Vagina (tissue), 2 donors: ENCODE measurements at places on chromosomes 13 and 19. TPM values are rescaled to one million over a fixed set of nuclear protein-coding genes. Genes with fewer than 3 reads are reported as not detected.

DNA sequence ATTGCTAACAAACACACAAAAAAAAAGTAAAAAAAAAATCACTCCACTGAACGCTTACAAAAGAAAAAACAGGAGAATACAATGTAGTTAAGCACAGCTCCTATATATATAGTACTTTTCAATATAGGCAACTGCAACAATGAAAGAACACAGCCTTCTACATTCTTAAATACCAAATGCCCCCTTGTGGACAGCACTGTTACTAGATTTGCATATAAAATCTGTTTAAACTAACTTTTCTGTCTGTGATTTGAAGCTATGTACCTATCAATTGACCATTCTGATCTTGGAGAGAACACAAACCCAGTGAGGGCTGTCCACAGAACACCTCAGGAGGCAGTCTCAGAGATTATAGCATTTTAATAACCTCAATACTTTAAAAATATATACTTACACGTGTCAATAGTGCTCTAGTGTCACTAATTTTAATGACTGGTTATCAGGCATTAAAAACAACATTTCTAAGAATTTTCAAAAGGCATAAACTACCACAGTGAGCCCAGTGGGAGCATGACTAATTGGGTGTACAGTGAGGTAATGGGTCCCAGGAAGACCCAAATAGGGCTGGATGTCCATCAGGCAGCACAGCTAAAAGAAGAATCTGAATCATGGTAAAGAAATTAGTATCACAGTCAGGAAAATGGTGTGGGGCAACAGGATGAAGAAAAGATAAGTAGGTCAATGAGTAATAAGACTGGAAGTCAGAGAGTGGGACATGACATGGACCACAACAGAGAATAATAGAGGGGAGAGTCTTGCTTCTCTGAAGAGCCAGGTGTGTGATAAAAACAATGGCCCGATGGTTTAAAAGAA lies 22.2 kb downstream of the CCDC169 start:
- no peak overlapping the region for H3K4me3 ChIP-seq
- H3K27ac ChIP-seq = no peak overlapping the region
- no peaks in the 10 kb centered on the region for H3K36me3 ChIP-seq
- no peak for DNase-seq

Gene LHB
- total RNA-seq = not detected

DNA sequence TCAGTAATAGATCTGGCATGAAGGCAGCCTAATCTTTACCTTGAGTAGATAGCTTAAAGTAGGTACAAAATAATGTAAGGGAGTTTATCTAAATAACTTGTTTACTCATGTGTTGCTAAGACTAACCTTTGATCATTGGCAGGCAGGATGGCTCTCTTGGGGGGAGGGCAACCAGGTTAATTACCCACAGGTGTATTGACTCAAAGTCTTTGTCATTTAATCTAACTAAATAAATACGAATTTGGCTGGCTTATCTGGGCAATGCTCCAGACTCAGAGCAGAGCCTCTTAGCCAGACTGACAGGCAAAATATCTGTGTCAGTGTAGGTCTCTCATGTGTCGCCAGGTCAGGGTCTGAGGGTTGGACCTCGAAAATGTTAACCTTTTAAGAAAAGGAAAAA lies 283.4 kb upstream of the KLHL1 start:
- no peaks in the 10 kb centered on the region for H3K36me3 ChIP-seq
- H3K4me1 ChIP-seq = no peaks in the 10 kb centered on the region
- no peak for DNase-seq

DNA sequence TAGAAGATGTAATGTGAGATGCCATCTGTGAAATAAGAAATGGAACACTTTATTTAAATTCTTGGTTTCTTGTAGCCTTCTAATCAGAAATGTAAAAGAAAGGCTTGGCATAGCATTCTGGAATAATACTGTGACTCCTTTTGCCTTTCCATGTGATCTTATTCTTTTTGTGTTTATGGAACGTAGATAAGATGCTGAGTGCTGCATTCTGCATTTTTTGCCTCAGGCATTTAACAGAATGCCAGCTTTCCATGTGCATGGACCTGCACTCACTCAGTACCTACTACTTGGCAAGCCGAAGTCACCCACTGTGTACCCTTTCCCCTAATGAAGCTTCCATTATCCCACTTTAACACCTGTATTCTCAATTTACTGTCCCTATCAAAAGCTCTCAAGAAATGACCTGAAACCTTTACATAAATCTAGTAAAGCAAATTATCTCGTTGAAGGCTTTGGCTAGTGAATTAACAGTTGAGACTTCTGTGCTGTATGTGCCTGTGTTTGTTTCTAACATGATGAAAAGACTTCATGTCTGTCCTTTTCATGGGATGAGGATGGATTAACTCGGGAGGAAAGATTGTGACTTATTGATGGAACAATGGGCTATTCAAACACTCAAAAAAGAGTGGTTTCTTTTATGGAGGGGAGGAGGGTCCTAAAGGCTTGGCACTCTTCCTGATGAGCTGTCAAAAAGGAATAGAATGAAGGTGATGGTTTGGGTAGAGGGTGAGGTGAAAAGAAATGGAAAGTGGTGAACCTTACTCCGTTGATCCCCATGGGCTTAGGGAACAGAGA lies 44.7 kb upstream of the FRY start:
- H3K36me3 ChIP-seq = no peaks in the 10 kb centered on the region
- H3K4me1 ChIP-seq = no peaks in the 10 kb centered on the region
- H3K27ac ChIP-seq = no peak overlapping the region
- no peaks in the 10 kb centered on the region for H3K27me3 ChIP-seq
- no peak overlapping the region for H3K4me3 ChIP-seq

GRCh38 chr13:29457299-29457698 lies 138.2 kb downstream of the SLC7A1 start:
- H3K27ac ChIP-seq = no peak overlapping the region
- H3K36me3 ChIP-seq = no peaks in the 10 kb centered on the region

GRCh38 chr13:66577358-66577757 lies 652.8 kb downstream of the PCDH9 start:
- no peak for DNase-seq
- H3K36me3 ChIP-seq = no peaks in the 10 kb centered on the region
- no peaks in the 10 kb centered on the region for H3K27me3 ChIP-seq
- H3K27ac ChIP-seq = no peak overlapping the region

GRCh38 chr13:94400874-94401273 lies 78.6 kb downstream of the DCT start:
- no peak overlapping the region for H3K27ac ChIP-seq
- no peaks in the 10 kb centered on the region for H3K4me1 ChIP-seq
- no peaks in the 10 kb centered on the region for H3K36me3 ChIP-seq
- no peak for DNase-seq
- no peak overlapping the region for H3K4me3 ChIP-seq
- H3K27me3 ChIP-seq = no peaks in the 10 kb centered on the region

GRCh38 chr13:30235216-30235615 lies 72.1 kb downstream of the KATNAL1 start:
- H3K4me3 ChIP-seq = no peak overlapping the region
- no peak for DNase-seq
- H3K4me1 ChIP-seq = no peaks in the 10 kb centered on the region
- H3K27ac ChIP-seq = no peak overlapping the region
- H3K27me3 ChIP-seq = no peaks in the 10 kb centered on the region

DNA sequence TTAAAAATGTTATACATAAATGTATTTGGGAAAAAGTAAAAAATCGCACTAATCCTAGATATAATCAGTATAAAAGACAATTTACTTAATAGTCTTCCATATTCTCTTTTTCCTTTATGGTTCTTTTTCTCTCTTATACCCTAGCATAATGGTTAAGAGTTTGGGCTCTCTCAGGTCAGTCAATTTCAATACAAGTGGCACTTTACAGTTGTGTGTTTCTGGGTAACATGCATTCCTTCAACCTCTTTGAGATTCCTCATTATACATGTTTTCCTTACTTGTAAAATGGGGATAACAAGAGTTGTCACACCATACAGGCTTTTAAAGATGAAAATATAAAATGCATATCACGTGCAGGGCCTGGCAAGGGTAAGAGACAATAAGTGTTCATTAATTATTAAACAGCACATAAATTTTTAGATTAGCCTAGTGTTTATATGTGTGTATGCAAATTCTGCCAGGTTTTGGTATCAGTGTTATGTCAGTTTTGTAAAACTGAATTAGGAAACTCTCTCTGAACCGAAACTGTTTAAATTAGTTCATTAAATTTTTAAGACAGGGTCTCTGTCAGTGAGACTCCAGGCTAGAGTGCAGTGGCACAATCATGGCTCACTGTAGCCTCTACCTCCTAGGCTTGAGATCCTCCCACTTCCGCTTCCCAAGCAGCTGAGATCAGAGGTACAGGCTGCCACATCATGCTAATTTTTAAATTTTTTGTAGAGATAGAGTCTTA lies 49.8 kb downstream of the ELF1 start:
- H3K36me3 ChIP-seq = no peaks in the 10 kb centered on the region
- peaks cover 95% of the 10 kb centered on the region for H3K4me1 ChIP-seq
- H3K4me3 ChIP-seq = no peak overlapping the region
- DNase-seq = no peak

Gene UCHL3
- total RNA-seq = 5.6 TPM

DNA sequence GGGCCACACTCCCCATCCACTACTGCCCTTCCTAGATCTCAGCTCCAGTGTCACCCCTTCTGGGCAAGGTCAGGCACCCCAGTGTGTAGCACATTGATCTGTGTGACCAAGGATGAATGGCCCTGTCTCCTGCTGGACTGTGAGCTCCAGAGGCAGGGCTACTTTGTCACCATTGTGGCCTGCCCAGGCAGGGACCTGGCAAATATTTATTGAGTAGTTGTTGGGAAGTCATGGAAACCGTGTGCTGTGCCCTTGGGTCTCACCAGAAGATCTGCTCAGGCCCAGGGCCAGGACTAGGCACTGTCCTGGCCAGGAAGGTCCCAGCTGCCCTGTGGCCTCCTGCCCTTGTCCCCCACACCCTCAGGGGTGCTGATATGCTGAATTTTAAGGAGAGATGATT lies 10.5 kb downstream of the NACC1 start:
- no peak overlapping the region for H3K4me3 ChIP-seq
- no peaks in the 10 kb centered on the region for H3K4me1 ChIP-seq
- DNase-seq = no peak
- no peaks in the 10 kb centered on the region for H3K27me3 ChIP-seq
- H3K36me3 ChIP-seq = no peaks in the 10 kb centered on the region

- H3K4me1 ChIP-seq = peaks cover 11% of the 10 kb centered on the region
- H3K4me3 ChIP-seq = peak within 1 kb of the TSS; percentile 32
- no peak within 1 kb of the TSS for H3K27ac ChIP-seq
- H3K27me3 ChIP-seq = peaks cover 12% of the 10 kb centered on the region
These were observed at the start of gene ATP12A for GRCh38 chr13:24680258-24680920. TSS of gene ATP12A (plus strand) at chr13:24680408. CDS start at chr13:24680744, 336 bp downstream.

GRCh38 chr19:28961772-28962500 lies 251.0 kb downstream of the UQCRFS1 start:
- H3K4me1 ChIP-seq = no peaks in the 10 kb centered on the region
- H3K36me3 ChIP-seq = no peaks in the 10 kb centered on the region
- no peak for DNase-seq

- no peaks in the 10 kb centered on the region for H3K27me3 ChIP-seq
- no peaks in the 10 kb centered on the region for H3K36me3 ChIP-seq
- no peak for DNase-seq
- no peaks in the 10 kb centered on the region for H3K4me1 ChIP-seq
These were observed 39.7 kb upstream of the USP12 start for GRCh38 chr13:27211271-27211670.
